ENCODE measurements at places on chromosomes 12 and 14.

DNA sequence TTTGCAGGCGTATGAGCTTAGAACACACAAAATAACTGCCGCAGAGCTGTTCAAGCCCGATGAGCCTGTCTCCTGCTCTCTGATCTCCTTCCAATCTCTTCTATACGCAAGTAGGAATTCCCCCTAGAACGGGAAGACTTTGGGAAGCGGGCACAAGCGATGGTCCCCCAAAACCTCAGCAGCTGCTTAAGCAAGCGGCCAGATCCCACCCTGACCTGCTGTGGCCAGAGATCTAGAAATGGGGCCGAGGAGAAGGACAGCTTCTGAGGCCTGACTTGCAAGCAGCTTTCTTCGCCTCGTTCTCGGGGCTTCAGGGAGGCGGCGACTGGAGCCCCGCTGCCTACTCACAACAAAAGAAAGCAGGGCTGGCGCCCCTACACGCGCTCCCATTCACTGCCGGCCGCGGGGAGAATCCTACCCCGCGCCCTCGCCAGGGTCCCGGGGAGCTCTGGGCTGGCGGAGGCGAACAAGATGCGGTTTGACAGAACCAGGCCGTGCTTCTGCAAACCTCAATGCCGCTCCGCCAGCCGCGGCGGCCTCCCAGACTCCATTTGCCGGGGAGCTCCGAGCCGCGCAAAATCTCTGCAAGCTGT is 922 bp downstream of the TBX5 start:
- DNase-seq, result no peak

DNA sequence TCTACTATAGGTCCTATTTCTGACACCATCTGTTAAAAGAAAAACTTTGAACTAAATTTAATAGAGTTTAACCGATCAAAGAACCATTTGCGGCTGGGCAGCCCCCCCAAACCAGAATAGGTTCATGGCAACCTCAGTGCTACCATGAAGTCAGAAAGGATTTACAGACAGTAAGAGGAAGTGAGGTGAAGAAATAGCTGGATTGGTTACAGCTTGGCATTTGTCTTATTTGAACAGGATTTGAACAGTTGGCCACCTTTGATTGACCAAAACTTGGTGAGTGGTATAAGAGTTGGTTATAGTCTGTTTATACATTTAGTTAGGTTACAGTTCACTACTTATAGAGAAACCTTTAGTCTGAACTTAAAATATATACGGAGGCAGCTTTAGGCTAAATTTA is 88.9 kb downstream of the TXNDC16 start:
- DNase-seq, result no peak

DNA sequence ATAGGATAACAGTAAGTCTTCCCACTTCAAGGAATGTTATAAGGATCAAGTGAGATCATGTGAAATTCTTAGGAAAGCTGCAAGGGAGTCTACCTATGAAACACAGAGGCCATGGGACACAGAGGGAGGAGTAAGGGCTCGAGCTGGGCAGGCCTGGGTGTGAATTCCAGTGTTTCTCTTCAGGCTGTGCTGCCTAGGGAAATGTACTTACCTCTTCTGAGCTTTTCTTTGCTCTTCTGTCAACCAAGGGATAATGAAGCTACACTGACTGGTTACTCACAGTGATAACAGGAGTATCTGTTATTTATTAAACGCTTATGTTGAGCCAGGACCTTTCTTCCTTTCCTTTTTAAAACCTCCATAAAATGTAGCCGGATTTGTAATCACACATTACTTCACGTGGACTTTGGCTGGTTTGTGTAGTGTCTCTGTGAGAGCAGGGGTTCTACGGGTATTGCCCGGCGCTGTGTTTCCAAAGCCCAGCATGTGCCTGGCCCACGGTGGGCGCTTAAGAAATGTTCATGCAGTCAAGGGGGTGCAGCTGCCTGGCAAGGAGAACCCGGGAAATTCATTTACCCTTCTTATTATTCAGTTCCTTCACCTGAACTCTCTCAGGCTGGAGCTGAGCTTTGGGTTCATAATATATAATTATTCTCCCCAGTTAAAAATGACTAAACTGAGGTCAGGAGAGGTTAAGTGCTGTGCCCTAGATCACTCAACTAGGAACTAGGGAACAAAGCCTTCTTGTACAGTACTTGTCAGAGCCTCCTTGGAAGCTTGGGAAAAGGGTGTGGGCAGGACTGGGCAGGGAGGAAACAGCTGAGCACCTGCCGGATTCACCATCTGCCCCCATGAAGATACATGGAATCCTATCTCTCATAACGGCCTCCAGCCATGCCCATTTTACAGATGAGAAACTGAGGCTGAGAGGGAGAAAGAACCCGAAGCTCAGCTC is 214.2 kb downstream of the CACNA1C start:
- DNase-seq, result no peak

GRCh38 chr12:115233891-115234543 is 550.0 kb upstream of the TBX3 start:
- DNase-seq, result no peak

GRCh38 chr14:68680541-68681051 is 112.3 kb downstream of the ZFP36L1 start:
- DNase-seq, result no peak

- DNase-seq, result no peak
Observed at GRCh38 chr12:92947589-92948215, 18.6 kb upstream of the EEA1 start.
